ENCODE measurements at places on chromosomes 3 and 15.

- no peak for DNase-seq
These were observed 213.1 kb downstream of the TBC1D2B start for GRCh38 chr15:77864211-77865105.

DNA sequence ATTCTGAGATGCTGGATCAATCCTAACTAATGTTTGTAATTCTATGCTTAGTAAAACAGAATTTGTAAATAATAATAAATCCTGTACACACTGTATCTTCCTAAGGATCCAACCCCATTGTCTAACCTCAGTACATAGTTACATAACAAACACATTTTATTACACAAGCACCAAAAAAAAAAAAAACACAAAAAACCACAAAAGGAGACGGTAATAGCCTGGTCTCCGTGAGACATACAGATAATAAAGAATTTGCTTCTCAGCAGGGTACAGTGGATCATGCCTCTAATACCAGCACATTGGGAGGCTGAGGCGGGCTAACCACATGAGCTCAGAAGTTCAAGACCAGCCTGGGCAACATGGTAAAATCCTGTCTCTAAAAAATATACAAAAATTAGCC is 558.7 kb downstream of the MAGI1 start:
- no peak for DNase-seq

DNA sequence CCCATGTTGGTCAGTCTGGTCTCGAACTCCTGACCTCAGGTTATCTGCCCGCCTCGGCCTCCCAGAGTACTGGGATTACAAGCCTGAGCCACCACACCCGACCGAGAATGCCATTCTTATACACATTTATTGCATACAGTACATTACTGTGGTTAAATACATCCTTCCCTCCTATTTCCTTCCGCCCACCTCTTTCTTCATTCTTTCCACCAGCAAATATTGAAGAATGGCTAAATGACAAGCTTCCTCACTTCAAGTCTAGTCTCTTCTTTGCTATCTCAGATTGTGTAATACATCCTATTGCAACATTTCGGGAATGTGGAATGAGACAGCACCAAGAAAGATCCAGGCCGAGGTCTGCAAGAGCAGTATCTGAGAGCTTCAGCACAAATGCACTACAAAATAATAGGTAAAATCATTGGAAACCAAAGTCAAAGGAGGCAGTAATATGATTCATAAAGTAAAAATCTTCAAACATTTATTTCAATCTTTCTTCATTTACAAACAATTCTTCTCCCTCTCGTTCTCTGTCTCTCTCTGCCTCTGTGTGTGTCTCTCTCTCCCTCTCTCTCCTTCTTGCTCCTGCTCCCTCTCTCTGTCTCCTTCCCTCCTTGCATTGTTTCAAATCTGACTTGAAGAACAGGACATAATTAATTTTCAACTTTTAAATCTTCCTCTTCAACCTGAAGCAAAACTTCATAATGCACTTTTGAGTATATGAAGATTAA is 94.7 kb upstream of the TGFBR2 start:
- DNase-seq = no peak

DNA sequence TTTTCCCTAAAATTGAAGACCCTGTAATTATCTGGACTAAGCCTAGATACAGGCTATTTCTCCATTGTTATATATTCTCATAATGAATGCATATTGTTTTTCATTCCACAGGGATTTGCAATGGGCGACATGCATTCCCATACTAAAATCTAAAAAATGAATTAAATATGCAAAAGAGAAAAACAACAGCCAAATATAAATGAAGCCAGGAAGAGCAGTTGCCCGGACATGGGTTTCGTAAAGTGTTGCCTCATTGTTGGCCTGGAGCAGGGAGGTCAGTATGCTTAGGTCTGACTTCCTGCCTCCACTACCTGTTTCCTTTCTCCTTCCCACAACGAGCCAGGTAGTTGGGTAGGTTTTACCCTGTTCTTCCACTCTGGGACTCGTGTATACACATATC is 27.1 kb upstream of the SLCO3A1 start:
- DNase-seq = no peak
